ENCODE measurements at places on chromosomes 5 and 9.

DNA sequence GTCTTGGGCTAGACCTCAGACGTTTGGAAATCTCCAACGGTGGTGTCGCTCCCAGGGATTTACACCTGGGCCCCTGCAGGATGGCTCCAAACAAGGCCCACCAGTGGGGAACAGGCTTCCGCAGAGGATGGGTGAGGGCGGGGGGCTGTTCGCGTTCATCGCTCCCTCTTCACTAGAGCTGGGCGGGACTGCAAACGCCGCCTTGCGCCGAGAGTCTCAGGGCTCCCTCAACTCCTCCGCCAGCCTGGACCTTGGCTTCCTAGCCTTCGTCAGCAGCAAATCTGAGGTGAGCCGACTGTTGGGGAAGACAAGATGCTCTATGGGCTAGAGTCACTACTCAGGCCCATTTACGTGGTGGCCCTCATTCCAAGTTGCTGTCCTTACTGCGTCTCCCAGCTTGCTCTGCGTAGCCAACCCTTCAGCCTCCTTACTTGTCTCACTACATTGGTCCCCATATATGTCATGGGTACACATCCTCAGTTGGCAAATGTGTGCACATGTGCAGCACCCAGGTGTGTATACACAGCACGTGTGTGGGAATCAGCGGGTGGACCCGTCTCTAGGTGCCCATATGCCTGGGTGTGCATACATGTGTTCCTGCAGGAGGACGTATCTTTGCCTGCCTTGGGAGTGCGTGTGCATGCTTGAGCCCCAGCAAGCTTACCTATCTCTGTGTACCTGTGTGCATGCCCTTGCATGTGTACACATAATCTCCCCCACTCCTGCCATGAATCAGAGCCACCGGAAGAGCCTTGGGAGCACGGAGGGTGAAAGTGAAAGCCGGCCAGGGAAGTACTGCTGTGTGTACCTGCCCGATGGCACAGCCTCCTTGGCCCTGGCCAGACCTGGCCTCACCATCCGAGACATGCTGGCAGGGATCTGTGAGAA, 10.5 kb downstream of the RGS14 start:
- DNase-seq: no peak

DNA sequence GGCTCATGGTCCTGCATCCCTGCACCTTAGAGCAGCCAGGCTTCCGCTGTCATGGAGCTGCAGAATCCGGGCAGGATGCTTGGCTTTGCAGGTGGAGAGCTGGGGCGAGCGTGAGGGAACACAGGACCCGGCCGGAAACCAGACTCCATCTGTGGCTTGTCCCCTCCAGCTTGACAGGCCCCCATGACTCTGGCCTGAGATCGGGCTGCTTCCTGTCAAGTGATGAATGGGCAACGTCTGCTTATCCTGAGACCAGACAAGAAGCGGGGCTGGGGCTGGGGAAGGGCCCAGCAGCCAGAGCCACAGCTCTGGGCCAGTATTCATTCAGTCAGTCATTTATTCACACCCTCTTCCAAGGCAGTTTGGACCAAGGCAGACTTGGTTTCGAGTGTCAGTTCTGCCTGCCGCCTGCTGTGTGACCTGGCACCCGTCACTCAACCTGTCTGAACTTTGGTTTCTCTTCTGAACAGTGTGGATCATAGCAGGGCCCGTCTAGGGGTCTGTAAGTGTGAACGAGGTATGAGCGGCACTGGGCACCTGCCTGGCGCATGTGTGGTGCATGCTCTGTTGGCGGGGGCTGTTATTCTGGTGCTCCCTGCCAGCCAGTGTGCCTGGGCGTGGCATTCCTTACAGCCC, 37.5 kb downstream of the NEK6 start:
- no peak for DNase-seq

GRCh38 chr9:15306757-15307522, at the start of gene TTC39B:
TSS of gene TTC39B (minus strand) at chr9:15307216. CDS start at chr9:15307125, 91 bp downstream.
- peak; percentile 82 for DNase-seq

GRCh38 chr5:128645581-128645980, 107.5 kb upstream of the FBN2 start:
- no peak for DNase-seq

GRCh38 chr9:127608104-127608966, 3.7 kb upstream of the STXBP1 start:
- DNase-seq: peak; percentile 66

GRCh38 chr5:35859101-35859661, 2.5 kb downstream of the IL7R start:
- no peak for DNase-seq

GRCh38 chr9:88418025-88418424, 29.8 kb downstream of the SPIN1 start:
- DNase-seq: no peak

- DNase-seq: no peak
These were observed 66.8 kb upstream of the FCN2 start for GRCh38 chr9:134813841-134814240.

Measured in GM06990 (cell line).